SW 1271 (cell line): ENCODE measurements at places on chromosomes 5 and 9.

DNA sequence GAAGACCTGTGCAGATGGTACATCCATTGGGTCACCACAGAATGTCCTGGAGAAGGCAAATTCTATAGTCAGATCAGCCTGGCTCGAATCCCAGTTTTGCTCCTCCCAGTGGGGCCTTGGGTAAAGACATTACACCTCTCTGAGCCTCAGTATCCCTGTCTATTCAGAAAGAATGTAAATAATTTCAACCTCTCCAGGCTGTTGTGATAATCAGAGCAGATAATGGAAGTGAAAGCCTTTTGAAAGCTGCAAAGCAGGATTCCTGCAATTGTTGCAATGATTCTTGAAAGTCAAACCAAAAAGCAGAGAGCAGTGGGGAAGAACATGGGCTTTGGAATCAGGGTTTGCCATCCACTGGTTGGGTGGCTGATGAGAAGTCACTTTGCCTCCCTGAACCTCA lies 63.2 kb downstream of the LHX2 start:
- no peak for DNase-seq

GRCh38 chr9:89361031-89361430 lies 42.7 kb downstream of the SECISBP2 start:
- no peak for DNase-seq

GRCh38 chr9:135243201-135244190 lies 156.0 kb downstream of the OLFM1 start:
- DNase-seq, result no peak

- no peak for DNase-seq
These were observed 6.2 kb upstream of the TPM2 start for GRCh38 chr9:35695943-35696401.

- DNase-seq, result no peak
These were observed 3.2 kb upstream of the SET start for GRCh38 chr9:128685636-128686489.
